ENCODE measurements at places on chromosomes 4 and X.

DNA sequence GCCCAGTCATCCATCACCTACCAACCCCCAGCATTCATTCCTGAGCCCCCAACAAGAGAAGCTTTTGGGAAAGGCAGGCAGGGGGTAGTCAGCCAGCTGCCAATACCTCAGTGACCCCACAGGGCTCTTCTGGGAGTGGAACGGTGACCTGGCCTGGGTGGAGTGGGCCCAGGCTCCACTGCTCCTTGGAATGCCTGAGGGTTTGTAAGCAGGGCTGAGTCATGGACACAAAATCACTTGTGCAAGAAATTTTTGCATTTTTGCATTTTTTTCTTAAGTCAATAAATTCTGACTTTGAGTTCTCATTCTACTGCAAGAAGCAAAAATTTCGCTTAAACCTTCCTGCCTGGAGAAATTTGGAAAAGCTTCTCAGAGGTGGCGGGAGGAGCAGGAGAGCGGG is 18.5 kb downstream of the SORCS2 start:
- DNase-seq, result no peak

- no peak for DNase-seq
Measured at GRCh38 chr4:141047228-141047884, 85.9 kb downstream of the RNF150 start.

DNA sequence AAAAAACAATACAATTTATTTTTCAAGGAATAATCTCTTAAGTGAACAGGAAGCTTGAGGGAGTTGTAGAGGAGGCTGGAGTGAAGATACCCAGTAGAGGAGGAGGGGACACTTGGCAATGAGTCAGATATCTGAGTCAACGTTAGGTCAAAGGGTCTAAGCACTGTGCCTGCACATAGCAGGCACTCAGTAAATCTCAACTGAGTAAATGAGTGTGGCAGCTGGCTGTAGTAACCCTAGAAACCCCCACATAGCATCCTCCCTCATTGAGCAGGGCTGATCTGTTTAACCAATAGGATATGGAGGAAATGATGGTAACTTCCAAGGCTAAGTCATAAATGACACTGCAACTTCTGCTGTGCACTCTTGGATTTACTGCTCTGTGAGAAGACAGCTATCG is 186.0 kb upstream of the FAM241A start:
- DNase-seq, result no peak

DNA sequence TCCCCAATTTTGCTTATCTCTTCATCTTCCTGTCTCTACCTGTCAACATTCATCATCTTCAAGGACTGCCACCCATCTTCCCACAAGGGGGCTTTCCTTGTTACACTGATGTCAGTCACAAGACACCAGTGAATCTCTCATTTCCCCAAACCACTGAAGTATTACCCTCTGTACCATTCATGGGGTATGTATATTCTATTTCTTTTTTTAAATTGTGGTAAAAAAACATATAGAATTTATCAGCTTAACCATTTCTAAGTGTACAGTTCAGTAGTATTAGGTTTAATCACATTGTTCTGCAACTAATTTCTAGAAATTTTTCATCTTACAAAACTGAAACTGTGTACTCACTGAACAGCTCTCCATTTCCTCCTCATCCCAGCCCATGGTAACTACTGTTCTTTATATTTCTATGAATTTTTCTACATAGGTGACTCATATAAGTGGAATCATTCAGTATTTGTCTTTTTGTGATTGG is 98.6 kb downstream of the LARP7 start:
- DNase-seq, result no peak

GRCh38 chr4:82437285-82438005 is 7.1 kb downstream of the ENOPH1 start:
- no peak for DNase-seq

- no peak for DNase-seq
Measured at GRCh38 chrX:51931566-51932150, 38.2 kb downstream of the MAGED1 start.

- no peak for DNase-seq
Measured at GRCh38 chrX:155070663-155070974, 317 bp downstream of the CMC4 start.

DNA sequence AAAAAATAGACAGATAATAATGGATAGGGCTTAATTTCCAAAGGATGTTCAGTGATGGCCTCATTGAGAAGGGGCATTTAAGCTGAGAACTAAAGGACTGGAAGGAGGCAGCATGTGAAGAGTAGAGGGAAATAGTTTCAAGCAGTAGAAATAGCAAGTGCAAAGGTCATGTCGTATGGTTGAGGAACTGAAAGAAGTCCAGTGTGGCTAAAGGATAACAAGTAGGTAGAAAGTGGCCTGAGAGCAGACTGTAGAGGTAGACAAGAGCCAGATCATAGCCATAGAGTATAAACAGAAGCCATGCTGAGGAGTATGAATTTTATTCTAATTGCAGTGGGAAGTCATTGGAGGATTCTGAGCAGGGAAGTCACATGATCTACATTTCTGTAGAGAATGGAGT is 72.3 kb downstream of the GRIA3 start:
- no peak for DNase-seq

DNA sequence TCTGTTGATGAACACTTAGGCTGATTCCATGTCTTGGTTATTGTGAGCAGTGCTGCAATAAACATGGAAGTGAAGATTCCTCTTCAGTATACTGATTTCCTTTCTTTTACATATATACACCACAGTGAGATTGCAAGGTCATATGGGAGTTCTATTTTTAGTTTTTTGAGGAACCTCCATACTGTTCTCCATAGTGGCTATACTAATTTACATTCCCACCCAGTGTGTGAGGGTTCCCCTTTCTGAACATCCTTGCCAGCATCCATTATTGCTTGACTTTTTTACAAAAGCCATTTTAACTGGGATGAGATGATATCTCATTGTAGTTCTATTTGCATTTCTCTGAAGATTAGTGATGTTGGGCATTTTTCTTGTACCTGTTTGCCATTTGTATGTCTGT is 80.5 kb upstream of the GALNT7 start:
- no peak for DNase-seq

GRCh38 chr4:24806206-24806990 is 11.0 kb downstream of the SOD3 start:
- DNase-seq, result no peak

GRCh38 chrX:118536687-118537461 is 41.3 kb downstream of the DOCK11 start:
- DNase-seq, result no peak

GRCh38 chrX:7045238-7045955 is 102.1 kb upstream of the STS start:
- no peak for DNase-seq

GRCh38 chrX:115392031-115392430 is 102.5 kb downstream of the LUZP4 start:
- DNase-seq, result no peak

GRCh38 chr4:153345012-153345981 is 809 bp downstream of the MND1 start:
- peak; percentile 24 for DNase-seq

- DNase-seq, result peak; percentile 79
Measured at GRCh38 chr4:108193886-108194672, 25.3 kb upstream of the LEF1 start.

GRCh38 chrX:17005712-17006368 is 59.4 kb downstream of the REPS2 start:
- no peak for DNase-seq

DNA sequence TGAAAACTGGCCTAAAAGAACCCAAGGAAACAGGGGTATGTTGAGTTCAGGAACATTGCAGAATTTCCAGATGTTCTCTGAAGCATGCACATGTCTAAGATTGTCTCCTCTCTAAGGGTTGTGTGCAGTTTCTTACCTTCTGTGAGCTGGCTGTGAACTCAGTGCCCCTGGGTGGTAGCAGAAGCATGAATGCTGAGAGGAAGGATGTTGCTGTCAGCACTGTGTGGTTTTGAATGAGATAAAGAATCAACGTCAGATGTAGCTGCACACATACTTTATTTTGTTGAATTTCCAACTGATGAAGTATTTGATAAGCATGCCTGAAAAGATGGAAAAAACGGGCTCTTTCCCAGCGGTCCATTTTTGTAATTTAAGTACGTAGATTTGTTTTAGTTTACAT is 23.8 kb upstream of the CD38 start:
- DNase-seq, result no peak

DNA sequence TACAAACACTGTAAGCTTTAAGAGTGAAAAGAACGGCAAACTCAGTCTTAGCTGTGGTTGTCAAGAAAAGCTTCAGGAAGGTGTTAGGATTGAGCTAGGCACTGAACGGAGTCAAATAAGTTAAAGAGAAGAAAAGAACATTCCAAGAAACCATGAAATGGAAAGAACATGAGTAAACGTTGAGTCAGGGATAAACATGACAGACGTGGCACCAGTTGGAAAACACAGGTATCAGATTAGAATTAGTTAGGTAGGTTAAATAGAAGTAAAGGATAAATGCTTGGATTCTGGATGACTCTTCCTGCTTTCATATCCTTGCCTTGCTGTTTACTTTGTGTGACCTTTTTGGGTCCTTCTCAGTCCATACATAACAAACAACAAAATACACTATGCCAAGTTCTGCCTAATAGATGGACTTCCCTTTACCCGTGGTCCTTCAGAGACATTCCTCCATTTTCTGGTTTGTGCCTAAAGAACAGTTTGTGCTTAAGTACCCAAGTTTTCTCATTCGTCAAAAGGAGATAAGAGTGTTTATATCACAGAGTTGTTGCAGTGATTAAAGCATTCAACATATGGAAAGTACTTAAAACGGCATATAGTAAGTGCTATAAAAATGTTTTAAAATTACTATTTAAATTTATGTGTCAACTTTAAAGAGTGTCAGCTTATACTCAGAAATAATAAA is 446.9 kb downstream of the TMA16 start:
- no peak for DNase-seq

DNA sequence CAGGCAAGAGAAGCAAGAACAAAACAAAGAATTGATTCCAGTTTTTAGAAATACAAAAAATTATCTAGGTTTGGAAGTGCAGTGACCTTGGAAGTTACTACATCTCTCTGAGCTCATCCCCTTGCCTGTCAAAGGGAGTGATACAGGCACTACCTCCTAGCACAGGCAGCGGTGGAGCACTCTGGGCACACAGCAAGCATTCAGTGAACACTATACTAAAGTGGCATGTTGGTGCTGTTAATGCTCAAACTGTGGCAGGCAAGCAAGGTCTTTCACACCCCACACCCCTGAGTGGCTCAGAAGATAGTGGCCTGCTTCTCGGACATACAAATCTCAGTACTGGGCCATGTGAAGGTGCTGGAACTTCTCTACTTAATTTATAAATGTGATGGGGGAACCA is 51.2 kb downstream of the DRD5 start:
- DNase-seq, result no peak

DNA sequence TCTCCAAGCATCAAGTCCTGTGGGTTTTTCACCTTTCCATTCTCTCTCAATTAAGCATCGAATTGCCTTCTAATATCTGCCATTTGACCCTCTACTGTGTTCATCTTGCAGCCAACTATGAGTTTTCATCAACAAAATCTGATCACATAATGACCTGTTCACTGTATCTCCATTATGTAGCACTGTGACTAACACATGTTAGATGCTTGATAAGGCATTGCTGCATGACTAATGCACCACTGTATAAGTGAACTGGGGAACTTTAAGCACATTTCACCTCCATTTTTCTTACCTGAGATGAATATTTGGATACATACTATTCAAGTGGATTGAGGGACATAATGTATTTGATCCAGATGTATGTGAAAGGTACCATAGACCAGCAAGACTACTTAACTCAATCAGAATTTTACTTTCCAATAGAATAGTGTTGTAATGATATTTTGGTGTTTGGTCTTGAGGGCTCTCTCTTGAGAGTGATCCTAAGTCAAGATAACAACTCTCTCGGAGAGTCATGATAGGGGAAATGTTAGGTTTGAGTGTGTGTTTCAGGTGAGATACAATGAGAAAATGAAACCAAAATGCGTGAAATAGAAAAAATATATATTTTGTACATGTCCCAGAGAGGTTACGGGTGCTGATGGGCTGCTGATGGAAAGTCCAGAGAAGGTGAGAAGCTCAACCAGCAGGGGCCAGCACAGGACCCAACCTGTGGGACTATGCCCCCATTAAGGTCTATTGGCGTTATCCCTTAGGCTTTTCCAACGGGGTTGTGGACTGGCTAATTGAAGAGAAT is 60.2 kb upstream of the HS3ST1 start:
- no peak for DNase-seq

DNA sequence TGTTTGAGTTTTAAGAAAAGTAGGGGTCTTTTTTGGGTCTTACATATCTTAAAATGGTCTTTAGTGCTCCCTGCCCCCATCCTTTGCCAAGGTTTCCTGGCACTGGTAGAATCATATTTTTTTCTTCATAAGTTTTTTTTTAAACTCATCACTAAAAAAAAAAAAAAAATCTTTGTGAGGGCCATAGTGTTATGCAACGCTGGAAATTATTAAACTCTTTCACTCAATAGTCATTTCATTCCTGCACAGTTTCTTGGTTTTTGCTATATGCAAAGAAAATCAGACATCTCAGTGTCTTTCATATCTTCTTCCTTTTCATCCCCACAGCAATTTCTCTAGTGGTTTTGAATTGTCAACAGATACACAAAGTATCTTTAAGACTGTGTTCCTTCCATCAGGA is 95.6 kb downstream of the TMA16 start:
- no peak for DNase-seq

GRCh38 chr4:54823616-54824015 is 165.9 kb downstream of the KIT start:
- no peak for DNase-seq

DNA sequence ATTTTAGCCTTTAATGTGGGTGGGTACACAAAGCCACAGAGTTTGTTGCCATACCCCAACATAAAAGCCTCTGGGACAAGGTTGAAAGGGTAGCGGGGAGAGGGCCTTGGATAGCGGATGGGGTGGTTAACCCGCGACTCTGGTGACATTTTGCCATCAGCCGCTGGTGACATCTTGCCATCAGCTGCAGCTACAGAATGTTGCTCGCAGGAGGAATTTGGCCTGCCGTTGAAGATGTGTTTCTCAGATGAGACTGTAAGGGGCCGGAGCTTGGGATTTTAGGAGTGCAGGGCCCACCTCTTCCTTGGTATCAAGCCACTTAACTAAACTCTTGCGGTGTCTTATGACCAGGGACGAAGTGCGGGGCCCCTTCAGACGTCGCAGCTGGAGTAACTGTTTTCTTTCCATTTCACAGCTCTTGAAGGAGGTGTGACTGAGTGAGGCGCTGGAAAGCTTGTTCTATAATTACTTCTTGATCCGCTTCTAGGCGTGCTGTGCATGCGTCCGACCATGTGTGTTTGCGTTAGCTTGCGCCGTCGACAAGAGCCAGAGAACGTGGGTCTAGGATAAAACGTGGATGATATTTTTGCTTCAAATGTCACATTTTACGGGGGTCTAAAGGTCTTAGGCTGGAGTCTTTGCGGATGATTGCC is 820 bp upstream of the RASL11B start:
- no peak for DNase-seq

- no peak for DNase-seq
Measured at GRCh38 chr4:155578219-155578618, 88.4 kb upstream of the GUCY1A1 start.

DNA sequence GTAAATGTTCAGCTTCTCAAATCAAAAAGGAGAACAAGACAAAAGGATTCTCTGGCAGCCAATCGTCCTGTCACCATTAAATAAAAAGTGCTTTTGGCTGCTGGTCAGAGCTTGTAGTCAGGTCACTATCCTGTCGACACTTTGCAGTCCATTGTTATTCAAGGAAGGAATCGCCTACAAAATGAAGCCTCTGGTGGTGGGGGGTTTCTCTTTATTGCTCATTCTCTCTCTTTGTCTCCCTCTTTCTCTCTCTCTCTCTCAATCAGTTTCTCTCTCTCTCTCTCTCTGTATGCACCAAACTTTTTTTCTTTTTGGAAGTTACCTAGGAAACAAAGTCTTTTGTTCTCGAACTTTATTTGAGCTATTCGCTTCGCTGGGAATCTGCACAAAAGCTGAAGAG is 17.6 kb upstream of the SCML1 start:
- no peak for DNase-seq

GRCh38 chr4:113750296-113750695 is 11.2 kb downstream of the CAMK2D start:
- DNase-seq, result no peak
